IPS-NIHi11 (cell line): ENCODE measurements at places on chromosomes 16 and 17.

GRCh38 chr17:16298140-16298662 is 55.1 kb downstream of the CENPV start:
- DNase-seq: no peak

GRCh38 chr17:2933606-2934005 is 129.8 kb downstream of the OR1D5 start:
- DNase-seq: no peak

- peak; percentile 26 for DNase-seq
Measured at GRCh38 chr17:37743612-37743874, 1.3 kb downstream of the HNF1B start.

GRCh38 chr16:59684911-59685310 is 950.8 kb upstream of the GOT2 start:
- DNase-seq: no peak

- no peak for DNase-seq
Measured at GRCh38 chr17:34301986-34302385, 16.4 kb downstream of the CCL11 start.

DNA sequence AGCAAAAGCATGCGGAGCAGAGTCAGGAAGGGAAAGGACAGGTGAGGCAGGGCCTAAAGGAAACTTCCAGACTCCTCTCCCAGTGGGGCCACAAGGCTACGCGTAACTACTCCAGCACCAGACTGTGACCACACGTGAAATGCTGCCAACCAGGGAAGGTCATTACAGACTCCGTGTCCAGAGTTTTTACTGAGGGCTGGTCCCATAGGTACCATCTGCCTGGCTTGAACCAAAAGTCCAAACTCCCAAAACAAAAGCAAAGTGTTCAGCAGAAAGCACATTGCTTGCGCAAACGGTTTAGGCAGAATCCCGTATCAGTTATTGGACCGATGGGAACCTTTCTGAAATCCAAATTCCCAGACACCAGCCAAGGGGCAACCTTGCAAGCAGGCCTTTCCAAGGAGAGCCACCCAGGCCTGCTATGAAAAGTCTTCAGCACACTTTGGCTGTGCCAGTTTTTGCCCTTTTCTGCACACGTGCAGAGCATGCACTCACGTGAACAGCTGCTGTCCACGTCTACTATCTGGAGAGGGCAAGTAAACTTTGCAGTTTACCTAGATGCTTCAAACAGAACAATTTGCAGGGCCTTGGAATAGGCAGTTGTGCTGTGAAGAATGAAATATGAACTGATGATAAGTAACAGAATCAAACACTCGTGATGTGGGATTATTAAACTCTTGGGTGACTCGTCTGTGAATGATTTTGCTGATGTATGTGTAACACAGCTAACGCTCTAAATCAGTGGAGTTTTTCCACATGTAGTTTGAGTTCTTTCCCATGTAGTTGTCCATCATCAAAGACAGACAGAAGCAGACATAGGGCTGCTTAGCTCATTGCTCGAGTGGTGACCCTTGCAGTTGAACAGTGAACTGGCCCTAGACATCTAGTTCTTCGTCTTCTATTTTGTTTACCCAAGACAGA is 58.1 kb upstream of the CRISPLD2 start:
- no peak for DNase-seq

- DNase-seq: peak; percentile 61
Measured at GRCh38 chr17:66737524-66737923, 97.4 kb upstream of the CACNG5 start.

DNA sequence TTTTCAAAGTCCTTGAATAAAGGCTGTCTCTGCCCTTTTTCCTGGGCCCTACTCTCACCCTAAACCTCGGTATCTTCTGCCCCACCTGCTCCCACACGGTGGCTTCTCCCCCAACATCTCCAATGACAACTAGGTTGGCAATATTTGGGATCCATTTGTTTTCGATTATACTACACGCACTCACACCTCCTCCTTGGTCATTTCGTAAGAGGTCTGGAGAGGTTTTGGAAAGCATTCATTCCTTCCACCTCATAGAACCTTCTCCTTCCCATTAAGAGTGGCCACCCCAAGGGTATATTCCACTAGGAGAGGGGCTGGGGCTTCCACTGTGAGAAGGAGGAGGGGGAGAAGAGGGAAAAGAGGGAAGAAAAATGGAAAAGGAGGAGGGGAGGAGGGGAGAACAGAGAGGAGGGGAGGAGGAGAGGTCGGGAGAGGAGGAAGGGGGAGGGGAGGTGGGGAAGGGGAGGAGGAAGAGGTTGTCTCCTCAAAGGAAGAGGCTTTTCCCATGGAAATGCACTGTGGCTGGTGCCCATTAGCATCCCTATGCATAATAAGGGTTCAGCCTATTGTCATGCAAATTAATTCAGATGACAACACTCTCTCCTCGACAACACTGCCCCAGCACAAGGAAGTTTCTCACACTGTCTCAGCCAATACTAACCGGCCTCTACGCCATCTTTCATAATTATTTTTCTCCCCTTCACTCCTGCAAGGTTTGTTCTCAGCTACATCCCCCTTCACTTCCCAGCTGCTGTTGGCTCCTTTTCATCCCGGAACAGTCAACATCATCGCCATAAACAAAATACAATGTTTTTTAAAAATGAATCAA is 30.0 kb downstream of the SOX9 start:
- peak; percentile 84 for DNase-seq

- DNase-seq: no peak
Measured at GRCh38 chr16:31505483-31505882, 2.7 kb downstream of the RUSF1 start.

DNA sequence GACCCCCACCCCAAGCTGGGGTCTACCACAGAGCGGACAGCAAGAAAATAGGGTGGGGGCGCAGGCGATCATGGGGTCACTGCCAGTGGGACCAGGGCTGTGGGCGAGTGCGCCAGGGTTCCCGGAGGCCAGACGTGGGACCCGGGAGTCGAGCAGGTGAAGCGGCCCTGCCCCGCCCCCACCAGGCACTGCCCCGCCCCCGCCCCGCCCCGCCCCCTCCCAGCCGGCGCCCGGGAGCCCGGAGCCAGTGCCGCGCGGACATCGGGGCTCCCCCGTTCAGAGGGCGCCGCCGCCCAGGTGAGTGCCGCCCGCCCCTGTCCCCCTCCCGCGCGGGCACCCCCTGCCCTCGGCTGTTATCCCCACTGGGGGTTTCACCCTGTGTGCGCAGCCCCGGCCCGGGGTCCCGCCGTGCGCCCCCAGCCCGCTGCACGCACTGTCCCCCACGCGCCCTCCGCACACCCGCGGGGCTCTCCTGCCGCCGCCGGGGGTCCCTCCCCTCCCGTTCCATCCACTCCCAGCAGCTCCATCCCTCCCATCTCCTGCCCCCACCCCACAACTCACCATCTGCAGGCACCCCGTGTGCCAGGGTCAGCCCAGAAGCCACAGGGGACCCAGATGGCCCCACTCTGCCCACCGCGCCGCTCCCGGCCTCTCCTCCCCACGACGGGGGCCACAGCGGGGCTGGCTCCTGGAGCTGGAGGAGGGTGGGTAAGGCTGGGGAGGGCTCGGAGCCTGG is at the start of gene SSTR5:
TSS of gene SSTR5 (plus strand) at position 222 of the 736 bp plus-strand sequence. CDS start 6,122 bp downstream, outside the sequence.
- DNase-seq: peak; percentile 87

GRCh38 chr17:83006515-83007455 is 72.6 kb upstream of the METRNL start:
- no peak for DNase-seq

DNA sequence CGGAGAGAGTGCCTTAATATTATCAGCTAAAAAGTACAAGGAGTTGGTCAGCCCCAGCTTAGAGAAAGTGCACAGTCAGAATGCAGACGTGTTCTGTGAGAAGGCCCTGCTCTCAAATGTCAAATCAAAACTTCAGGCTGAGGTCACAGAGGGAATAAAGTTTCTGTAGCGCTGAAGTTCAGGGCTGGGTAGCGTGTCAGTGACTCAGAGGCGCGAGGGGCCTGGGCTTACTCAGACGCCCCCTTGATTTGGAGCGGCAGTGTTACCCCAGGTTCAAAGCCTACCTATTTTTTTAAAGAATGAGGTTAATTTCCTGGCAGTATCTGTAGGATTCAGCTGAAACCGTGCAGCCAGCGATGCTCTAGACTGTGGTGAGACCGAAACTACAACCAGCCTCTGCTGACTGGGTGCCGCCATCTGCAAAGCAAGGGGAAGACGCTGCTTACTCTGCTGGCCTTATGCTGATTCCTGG is 4.8 kb downstream of the CIAO3 start:
- DNase-seq: no peak

DNA sequence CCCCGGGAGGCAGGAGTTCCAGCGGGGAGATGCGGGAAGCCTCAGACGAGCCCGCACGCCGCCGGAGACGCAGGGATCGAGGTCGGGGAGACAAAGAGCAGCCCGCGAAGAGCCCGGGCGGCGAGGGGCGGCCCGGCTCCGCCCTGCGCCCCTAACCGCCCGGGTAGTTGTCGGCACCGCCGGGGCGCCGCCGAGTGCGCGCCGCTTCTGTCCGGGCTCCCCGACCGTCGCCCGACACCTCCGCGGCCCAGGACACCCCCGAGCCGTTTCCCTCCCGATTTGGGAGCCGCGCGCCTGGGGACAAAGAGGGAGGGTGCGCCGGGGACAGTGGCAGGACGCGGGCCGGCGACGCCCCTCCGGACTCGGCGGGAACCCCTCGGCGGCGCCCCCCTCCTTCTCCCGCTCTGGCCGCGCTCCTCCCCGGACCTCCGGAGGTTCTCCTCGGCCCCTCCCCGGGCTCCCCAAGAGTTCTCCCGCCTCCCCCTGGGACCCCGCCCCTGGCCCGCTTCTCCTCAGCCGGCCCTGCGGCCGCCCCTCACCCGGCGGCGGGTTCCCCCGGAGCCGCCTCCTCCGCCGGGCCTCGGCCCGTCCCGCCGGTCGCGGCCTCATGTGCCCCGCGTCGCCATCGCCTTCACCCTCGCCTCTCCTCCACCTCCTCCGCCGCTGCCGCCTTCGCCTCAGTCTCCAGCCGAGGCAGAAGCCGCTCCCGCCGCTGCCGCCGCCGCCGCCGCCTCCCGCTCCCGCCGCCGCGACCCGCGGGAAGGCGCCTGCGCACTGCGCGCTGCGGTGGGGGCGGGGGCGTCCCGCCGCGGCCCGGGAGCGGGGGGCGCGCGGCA is at the start of gene GJC1:
TSS of gene GJC1 (minus strand) at position 765 of the 836 bp plus-strand sequence. CDS start 24,470 bp downstream, outside the sequence.
- DNase-seq: peak; percentile 74

DNA sequence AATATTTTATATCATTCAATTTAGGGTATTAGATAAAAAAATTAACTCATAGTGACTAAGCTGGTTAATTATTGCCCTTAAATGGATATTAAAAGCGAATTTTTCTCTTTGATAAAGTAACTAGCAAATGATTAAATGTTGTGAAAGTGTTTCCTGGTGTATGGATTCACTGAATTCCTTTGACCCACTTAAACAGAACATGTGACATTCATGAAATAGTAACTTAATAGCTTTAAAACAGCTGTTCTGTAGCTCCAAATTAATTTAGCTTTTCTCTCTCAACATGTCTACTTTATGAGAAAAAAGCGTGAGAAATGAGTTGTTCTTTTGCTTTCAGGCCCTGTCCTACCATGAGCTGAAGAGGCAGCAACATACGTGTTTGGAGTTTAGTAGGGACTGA is 36.4 kb upstream of the APPBP2 start:
- DNase-seq: no peak

GRCh38 chr16:86510465-86511261 is at the start of gene FOXF1:
Gene FOXF1, plus strand, starts transcription at chr16:86510527. Its CDS starts 43 bp downstream, at chr16:86510570.
- DNase-seq: no peak

- peak; percentile 48 for DNase-seq
Measured at GRCh38 chr16:53865494-53865863, 161.5 kb downstream of the FTO start.

- DNase-seq: no peak
Measured at GRCh38 chr17:13638855-13639458, 37.2 kb upstream of the HS3ST3A1 start.

- DNase-seq: no peak
Measured at GRCh38 chr16:84209989-84210388, 19.0 kb downstream of the ADAD2 start.

DNA sequence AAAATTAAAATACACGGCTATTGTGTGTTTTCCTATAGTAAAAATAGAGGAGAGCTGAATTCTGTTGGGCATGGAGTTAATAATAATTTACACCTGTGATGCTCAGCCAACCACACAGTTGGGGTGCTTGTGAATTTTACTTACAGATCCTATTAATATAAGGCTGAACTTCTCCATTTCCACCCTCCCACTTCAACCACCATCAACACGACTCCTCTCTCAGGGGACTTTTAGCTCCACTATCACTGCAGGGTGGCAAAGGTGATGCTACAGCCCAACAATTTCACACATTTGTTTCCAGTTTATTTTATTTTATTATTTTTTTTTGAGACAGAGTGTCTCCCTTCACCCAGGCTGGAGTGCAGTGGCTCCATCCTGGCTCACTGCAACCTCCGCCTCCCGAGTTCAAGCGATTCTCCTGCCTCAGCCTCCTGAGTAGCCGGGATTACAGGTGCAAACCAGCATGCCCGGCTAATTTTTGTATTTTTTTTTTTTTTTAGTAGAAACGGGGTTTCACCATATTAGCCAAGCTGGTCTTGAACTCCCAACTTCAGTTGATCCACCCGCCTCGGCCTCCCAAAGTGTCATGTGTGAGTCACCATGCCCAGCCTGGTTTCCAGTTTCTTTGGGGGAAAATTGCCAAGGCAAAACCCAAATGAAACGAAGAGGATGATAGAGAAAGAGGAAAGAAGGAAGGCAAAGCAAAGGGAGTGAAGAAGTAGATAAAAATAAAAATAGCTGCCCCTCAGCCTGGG is 57.9 kb downstream of the GNA13 start:
- DNase-seq: no peak

DNA sequence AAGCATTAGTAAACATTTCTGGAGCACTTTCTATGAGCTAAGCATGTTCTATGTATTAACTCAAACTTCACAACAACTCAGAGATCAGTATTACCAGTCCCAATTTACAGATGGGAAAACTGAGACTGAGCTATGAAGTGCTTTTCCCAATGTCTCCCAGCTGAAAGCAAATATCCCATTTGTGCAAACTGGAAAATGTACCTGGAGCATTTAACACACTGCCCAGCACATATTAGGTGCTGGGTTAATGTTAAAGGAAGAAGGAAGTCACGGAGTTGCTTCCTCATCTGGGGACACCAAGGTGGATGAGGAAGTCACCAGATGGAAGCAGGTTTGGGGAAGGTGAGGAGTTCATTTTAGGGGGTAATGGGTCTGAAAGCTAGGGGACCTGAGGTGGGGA is 66.1 kb downstream of the ABCC6 start:
- no peak for DNase-seq

- DNase-seq: peak; percentile 64
Measured at GRCh38 chr16:28210979-28211588, 681 bp downstream of the XPO6 start.

- DNase-seq: no peak
Measured at GRCh38 chr17:70127221-70127873, 42.0 kb upstream of the KCNJ2 start.

- DNase-seq: no peak
Measured at GRCh38 chr16:1094124-1094479, 1.9 kb downstream of the C1QTNF8 start.

DNA sequence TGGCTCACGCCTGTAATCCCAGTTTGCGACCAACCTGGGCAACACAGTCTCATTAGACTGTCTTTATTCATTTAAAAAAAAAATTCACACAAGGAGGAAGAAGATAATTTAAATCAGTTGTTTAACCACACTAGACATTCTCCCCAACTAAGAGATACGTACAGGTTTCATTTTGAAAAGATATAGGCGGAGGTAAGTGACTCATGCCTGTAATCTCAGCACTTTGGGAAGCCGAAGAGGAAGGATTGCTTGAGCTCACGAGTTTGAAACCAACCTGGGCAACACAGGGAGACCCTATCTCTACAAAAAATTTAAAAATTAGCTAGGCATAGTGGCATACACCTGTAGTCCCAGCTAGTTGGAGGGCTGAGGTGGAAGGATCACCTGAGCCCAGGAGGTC is 5.3 kb downstream of the CMTM4 start:
- DNase-seq: no peak
